Kidney (tissue), 22 donors: ENCODE measurements at places on chromosomes 6 and 20.

GRCh38 chr20:57653546-57653900 lies 33.3 kb upstream of the ZBP1 start:
- no peak overlapping the region for H3K4me3 ChIP-seq
- H3K27me3 ChIP-seq = no peaks in the 10 kb centered on the region
- DNase-seq = peak; percentile 66

DNA sequence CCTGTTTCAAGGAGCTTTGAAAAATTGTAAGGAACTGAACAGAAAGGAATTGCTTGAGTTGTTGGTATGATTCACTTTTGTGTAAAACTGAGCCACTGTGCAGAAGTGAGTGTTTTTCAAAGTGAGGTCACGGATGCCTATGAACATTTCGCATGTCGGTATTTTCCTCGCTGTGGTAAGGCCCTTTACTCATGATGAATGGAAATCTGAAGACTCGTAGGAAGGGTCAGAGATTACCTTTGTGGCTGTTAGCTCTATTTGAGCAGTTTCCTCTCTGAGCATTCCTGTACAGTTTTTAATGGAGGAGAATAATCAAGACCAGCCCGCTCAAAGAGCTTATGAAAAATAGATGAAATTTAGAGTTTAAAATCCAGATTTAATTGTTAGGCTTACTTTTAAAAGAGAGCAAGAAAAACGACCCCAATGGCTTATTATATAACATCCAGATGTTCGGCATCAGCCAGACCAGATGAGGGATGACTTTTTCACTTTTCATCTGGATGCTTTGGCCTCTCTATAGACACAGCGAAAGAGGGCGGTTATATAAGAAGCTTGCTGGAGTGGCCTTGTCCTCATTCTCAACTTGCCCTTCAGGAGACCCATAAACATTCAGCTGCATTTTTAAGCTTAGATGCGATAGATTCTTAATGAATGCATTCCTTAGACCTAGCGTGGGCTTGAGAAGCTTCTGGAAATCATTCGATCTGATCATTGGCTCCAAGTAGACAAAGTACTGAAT lies 99.5 kb downstream of the CD83 start:
- no peak overlapping the region for H3K27ac ChIP-seq
- peaks cover 17% of the 10 kb centered on the region for H3K4me1 ChIP-seq
- no peaks in the 10 kb centered on the region for H3K27me3 ChIP-seq
- H3K36me3 ChIP-seq = no peaks in the 10 kb centered on the region
- peak; percentile 37 for DNase-seq

GRCh38 chr6:145212813-145213212 lies 522.5 kb downstream of the EPM2A start:
- no peaks in the 10 kb centered on the region for H3K27me3 ChIP-seq
- H3K4me3 ChIP-seq = no peak overlapping the region

DNA sequence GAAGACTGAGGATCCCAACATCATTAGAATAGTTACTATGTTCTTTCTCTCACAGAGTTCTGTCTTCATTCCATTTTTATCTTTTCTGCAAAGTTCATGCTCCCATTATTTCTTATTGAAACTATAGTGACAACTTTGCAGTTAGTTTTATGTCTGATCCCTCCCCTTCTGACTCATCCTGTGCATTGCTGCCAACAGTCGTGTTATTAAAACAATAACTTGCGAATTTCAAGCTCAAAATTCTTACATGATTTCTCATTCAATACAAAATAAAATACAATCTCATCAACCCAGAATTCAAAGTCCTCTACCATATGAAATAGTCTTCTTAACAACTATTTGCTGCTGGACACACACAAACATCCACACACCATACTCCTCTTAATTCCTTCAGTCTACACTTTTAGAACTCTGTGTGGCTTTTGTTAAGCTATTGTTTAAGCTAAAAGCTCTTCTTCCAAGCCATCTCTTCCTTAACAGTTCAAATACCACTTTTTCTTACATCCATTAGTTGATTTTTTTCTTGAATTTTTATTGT lies 261.4 kb upstream of the IRAK1BP1 start:
- no peaks in the 10 kb centered on the region for H3K4me1 ChIP-seq
- no peak overlapping the region for H3K27ac ChIP-seq
- no peaks in the 10 kb centered on the region for H3K27me3 ChIP-seq

- H3K4me1 ChIP-seq = no peaks in the 10 kb centered on the region
- no peak overlapping the region for H3K27ac ChIP-seq
- H3K36me3 ChIP-seq = no peaks in the 10 kb centered on the region
- H3K4me3 ChIP-seq = no peak overlapping the region
- H3K27me3 ChIP-seq = no peaks in the 10 kb centered on the region
These were observed 14.6 kb downstream of the MYH7B start for GRCh38 chr20:34970193-34970840.
